ENCODE measurements at places on chromosomes 11 and 22.

GRCh38 chr11:57463671-57464538 is 3.6 kb downstream of the RTN4RL2 start:
- DNase-seq: no peak

GRCh38 chr11:76759092-76759491 is 24.1 kb upstream of the TSKU start:
- no peak for DNase-seq

GRCh38 chr11:117449111-117449693 is 121.5 kb downstream of the CEP164 start:
- DNase-seq: no peak

- no peak for DNase-seq
Measured at GRCh38 chr11:78210000-78210608, 21.4 kb downstream of the USP35 start.

DNA sequence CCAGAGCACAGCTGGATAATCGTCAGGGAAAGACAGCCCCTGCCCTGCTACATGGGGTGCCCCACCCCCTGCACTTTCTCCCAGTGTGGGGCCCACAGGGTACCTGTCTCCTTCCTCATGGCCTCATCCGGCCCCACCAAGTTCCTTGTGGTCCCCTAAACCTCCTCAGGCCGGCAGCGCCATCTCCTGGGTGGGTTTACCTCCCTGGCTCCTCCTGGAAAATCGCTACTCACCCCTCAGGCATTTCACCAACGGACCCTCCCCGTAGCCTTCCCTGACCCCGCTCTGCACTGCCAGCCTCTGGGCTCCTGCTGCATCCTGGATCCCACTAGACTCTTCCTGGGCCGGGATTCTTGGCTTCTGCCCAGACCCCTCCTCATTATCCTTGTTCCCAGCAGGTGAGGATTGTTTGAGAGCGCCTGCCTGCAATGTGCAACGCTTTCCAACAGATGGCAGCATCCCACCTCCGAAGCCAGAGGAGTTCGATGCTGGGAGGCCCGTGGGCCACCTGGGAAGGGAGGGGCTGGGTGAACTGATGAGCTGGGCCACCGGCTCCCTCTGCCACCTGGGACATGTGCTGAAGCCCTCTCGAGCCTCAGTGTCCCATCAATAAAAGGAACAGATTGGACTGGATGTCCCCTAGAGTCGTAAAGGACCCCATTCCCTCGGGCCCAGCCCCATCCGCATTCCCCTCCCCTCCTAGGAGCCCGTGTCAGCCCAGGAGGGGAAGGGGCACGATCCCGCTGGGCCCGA is 44.2 kb upstream of the TTLL12 start:
- peak; percentile 7 for DNase-seq

DNA sequence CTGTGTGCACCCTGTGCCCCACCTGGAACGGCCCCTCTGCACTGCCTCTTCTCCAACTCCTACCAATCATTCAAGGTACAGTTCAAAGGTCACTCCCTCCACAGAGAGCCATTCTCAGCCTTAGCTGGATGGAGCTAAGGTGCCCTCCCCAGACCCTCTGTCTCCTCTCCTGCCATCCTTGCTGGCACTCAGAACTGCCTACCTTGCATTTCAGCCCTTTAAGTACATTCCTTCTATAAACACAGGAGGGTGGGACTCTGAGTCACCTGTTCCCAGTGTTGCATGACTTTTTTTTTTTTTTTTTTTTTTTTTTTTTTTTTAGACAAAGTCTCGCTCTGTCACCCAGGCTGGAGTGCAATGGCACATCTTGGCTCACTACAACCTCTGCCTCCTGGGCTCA is 8.6 kb downstream of the TTLL1 start:
- DNase-seq: no peak

GRCh38 chr22:49828599-49828965 is 909 bp upstream of the BRD1 start:
- no peak for DNase-seq
